DND-41 (cell line): ENCODE measurements at places on chromosomes 2 and 18.

- no peak for DNase-seq
- H3K36me3 ChIP-seq: 0 out of 2 replicates have a peak, but pooled peaks cover 3% of the 10 kb centered on the region
- no peak overlapping the region for H3K27ac ChIP-seq
Measured at GRCh38 chr2:20615466-20616241, 35.2 kb downstream of the HS1BP3 start.

GRCh38 chr2:199778655-199779054 lies 72.3 kb downstream of the FTCDNL1 start:
- H3K27me3 ChIP-seq: no peaks in the 10 kb centered on the region
- DNase-seq: no peak
- no peaks in the 10 kb centered on the region for H3K4me1 ChIP-seq
- H3K27ac ChIP-seq: no peak overlapping the region
- no peak overlapping the region for H3K4me3 ChIP-seq
- no peaks in the 10 kb centered on the region for H3K36me3 ChIP-seq

- no peak for DNase-seq
- no peak overlapping the region for H3K4me3 ChIP-seq
- H3K4me1 ChIP-seq: no peaks in the 10 kb centered on the region
- H3K27ac ChIP-seq: no peak overlapping the region
- no peaks in the 10 kb centered on the region for H3K36me3 ChIP-seq
Measured at GRCh38 chr2:217922101-217923006, 80.4 kb downstream of the TNS1 start.

DNA sequence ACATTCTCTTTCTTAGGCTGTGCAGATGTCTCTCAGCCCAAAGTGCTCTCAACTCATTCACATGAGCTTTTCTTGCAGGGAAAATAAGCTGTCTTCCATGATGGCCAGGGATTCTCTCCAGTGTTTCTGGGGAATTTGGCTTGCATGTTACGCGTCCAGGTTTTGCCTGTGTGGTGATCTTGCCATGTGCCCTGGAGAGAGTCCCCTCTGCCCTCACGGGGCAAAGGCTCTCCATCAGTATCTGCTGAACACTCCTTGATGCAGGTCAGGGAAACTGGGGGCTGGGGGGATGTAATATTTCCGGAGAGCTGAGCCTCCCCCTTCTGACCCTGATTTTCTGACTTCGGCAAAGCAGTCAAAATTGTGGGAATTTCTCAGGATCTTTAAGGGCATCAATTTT lies 87.6 kb downstream of the ACKR3 start:
- H3K27me3 ChIP-seq: peaks cover 13% of the 10 kb centered on the region
- H3K27ac ChIP-seq: no peak overlapping the region
- DNase-seq: no peak

- peaks cover 2% of the 10 kb centered on the region for H3K27me3 ChIP-seq
- H3K36me3 ChIP-seq: no peaks in the 10 kb centered on the region
- no peak overlapping the region for H3K27ac ChIP-seq
- H3K4me3 ChIP-seq: no peak overlapping the region
- no peak for DNase-seq
Measured at GRCh38 chr2:167944825-167945659, 302.4 kb downstream of the STK39 start.

- no peaks in the 10 kb centered on the region for H3K27me3 ChIP-seq
- DNase-seq: no peak
- no peak overlapping the region for H3K27ac ChIP-seq
- H3K4me3 ChIP-seq: no peak overlapping the region
- no peaks in the 10 kb centered on the region for H3K4me1 ChIP-seq
Measured at GRCh38 chr2:197273485-197273884, 37.1 kb downstream of the ANKRD44 start.

DNA sequence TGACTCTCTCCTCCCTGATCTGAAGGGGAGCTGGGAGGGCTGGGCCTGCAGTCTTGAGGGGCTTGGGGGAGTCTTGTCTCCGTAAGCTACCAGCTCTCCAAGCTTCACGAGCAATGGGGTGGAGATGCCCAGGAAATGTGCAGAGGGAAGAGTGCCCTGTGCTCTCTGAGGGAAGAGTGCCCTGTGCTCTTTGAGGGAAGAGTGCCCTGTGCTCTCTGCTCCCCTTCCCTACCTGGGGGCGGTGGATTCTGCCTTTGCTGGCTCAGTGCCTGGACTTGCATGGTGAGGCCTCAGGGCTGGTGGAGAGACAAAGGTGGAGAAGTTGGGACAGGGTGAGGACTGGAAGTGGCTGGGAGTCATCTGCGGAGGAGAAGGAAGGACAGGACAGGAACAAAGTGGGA lies 72.7 kb downstream of the TWIST2 start:
- H3K4me3 ChIP-seq: no peak overlapping the region
- H3K27ac ChIP-seq: no peak overlapping the region
- peaks cover 22% of the 10 kb centered on the region for H3K27me3 ChIP-seq
- no peaks in the 10 kb centered on the region for H3K4me1 ChIP-seq

- no peak for DNase-seq
- H3K4me3 ChIP-seq: no peak overlapping the region
- no peak overlapping the region for H3K27ac ChIP-seq
- H3K36me3 ChIP-seq: no peaks in the 10 kb centered on the region
- no peaks in the 10 kb centered on the region for H3K4me1 ChIP-seq
Measured at GRCh38 chr18:37508207-37508606, 57.4 kb downstream of the CELF4 start.

DNA sequence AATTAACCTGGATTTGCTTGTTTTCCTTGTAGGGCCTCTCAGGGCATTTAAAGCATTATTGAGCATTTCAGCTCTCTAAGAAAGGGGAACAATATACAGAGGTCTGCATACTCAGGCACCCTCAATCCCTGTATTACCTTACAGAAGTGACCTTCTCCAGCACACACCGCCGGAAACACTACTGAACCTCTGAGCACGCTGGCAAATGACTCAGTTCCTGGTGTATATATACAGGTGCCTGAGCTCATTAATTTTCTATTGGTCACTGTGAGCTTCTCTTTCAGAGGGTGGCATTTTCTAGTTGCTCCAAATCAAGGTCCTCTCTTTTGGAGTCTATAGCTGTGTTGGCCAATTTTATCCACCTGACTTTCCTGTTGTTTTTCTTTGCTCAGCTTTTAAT lies 85.2 kb upstream of the COPS8 start:
- no peak overlapping the region for H3K27ac ChIP-seq
- H3K4me3 ChIP-seq: no peak overlapping the region
- peaks cover 2% of the 10 kb centered on the region for H3K27me3 ChIP-seq
- H3K36me3 ChIP-seq: no peaks in the 10 kb centered on the region
- DNase-seq: no peak

GRCh38 chr2:197846128-197846527 lies 41.7 kb downstream of the PLCL1 start:
- no peak overlapping the region for H3K4me3 ChIP-seq
- peak overlapping the region; percentile 74; the same call in 1 of the 2 replicates for H3K27ac ChIP-seq
- peaks cover 69% of the 10 kb centered on the region for H3K4me1 ChIP-seq
- no peaks in the 10 kb centered on the region for H3K36me3 ChIP-seq
- DNase-seq: no peak

GRCh38 chr2:71578767-71579342 lies 125.5 kb downstream of the DYSF start:
- H3K36me3 ChIP-seq: no peaks in the 10 kb centered on the region
- H3K4me3 ChIP-seq: no peak overlapping the region
- no peak for DNase-seq
- H3K27me3 ChIP-seq: peaks cover 5% of the 10 kb centered on the region

GRCh38 chr18:6058941-6059340 lies 163.6 kb upstream of the TMEM200C start:
- no peaks in the 10 kb centered on the region for H3K27me3 ChIP-seq
- H3K36me3 ChIP-seq: no peaks in the 10 kb centered on the region
- no peak overlapping the region for H3K4me3 ChIP-seq
- H3K27ac ChIP-seq: no peak overlapping the region
- no peak for DNase-seq

DNA sequence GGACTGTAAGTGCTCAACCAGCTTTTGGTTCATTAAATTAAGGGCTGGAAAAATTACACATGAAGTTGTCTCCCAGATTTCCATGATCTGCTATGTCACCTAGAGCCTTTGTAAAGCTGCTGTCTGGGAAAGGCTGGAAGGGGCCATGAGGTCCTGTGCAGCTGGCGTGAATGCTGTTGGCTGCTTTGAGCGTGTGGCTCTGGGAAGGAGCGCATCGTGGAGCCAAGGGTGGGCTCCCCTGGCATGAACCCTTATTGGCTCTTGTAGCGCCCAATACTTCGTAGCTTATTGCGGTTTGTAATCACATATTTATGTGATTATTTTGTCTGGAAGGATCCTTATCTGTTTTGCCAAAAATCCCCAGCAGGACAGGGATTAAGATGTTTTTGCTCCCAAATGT lies 70.5 kb upstream of the LMAN1 start:
- H3K36me3 ChIP-seq: no peaks in the 10 kb centered on the region
- no peak overlapping the region for H3K27ac ChIP-seq
- no peak for DNase-seq

- H3K27me3 ChIP-seq: no peaks in the 10 kb centered on the region
- no peak for DNase-seq
- no peak overlapping the region for H3K27ac ChIP-seq
- no peaks in the 10 kb centered on the region for H3K4me1 ChIP-seq
Measured at GRCh38 chr18:54515149-54515548, 75.9 kb upstream of the DYNAP start.

GRCh38 chr2:239726631-239727181 lies 298.4 kb downstream of the NDUFA10 start:
- H3K27ac ChIP-seq: 0 out of 2 replicates have a peak overlapping the region, but pooled peaks have one; percentile 34
- no peak overlapping the region for H3K4me3 ChIP-seq
- DNase-seq: no peak
- no peaks in the 10 kb centered on the region for H3K4me1 ChIP-seq

DNA sequence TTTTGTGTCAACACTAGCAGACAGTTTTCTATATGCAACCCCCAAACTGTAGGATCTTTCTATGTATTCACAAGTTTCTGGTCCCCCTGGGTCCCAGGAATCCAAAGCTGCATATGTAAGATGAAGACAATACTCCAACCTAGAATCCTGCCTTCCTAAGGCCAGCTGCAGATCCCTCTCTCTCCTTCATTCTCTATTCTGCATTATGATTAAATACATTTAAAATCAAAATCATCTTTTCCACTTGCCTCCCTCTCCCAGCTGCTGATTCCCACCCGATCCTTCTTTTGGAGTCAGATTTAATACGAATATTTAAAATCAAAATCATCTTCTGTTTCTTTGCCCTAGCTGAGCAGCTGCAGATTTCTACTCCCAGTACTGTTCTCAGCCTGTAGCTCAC lies 783.0 kb upstream of the ZEB2 start:
- H3K27me3 ChIP-seq: no peaks in the 10 kb centered on the region
- no peak for DNase-seq
- no peak overlapping the region for H3K4me3 ChIP-seq
- no peak overlapping the region for H3K27ac ChIP-seq

- H3K4me1 ChIP-seq: no peaks in the 10 kb centered on the region
- H3K27ac ChIP-seq: no peak overlapping the region
- no peak for DNase-seq
- no peak overlapping the region for H3K4me3 ChIP-seq
- H3K27me3 ChIP-seq: peaks cover 3% of the 10 kb centered on the region
- no peaks in the 10 kb centered on the region for H3K36me3 ChIP-seq
Measured at GRCh38 chr18:64165906-64166305, 17.0 kb upstream of the LINC00305 start.

DNA sequence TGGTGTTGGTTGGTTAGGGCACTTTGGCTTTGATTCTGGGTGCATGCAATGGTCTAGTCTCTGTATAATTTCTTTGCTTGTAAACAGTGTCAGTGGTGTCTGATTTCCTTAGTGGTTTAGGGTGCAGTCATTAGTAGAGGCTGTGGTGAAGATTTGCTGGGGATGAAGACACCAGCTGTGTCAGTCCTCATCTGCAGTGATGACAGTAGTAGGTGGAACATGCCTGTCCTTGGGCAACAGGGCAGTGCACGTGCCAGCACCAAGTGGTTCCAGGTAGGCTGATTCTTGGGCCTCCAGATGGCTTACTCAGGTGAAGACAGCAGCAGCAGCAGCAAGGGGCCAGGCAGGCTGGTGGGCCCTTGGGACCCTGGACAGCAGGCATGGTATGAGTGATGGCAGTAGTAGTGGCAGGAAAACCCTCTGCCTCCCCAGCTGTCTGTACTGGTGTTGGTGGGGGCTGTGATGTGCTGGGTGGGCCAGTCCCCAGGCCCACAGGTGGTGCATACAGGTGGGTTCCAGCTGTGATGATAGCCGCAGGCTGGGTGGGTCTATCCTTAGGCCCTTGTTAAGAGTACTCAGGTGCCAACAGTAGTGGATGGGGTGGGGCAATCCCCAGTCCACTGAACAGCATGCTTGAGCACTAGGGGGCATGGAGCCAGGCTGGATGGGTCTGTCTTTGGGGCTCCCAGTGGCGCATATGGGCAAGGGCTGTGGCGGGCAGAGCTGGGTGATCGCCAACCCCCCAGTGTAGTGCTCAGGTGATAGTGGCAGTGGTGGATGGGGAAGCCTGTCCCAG lies 140.7 kb upstream of the THUMPD2 start:
- DNase-seq: peak; percentile 83
- H3K4me3 ChIP-seq: peak overlapping the region; percentile 52
- H3K27me3 ChIP-seq: no peaks in the 10 kb centered on the region
- peaks cover 92% of the 10 kb centered on the region for H3K4me1 ChIP-seq
- peak overlapping the region; percentile 98 for H3K27ac ChIP-seq
- H3K36me3 ChIP-seq: no peaks in the 10 kb centered on the region

DNA sequence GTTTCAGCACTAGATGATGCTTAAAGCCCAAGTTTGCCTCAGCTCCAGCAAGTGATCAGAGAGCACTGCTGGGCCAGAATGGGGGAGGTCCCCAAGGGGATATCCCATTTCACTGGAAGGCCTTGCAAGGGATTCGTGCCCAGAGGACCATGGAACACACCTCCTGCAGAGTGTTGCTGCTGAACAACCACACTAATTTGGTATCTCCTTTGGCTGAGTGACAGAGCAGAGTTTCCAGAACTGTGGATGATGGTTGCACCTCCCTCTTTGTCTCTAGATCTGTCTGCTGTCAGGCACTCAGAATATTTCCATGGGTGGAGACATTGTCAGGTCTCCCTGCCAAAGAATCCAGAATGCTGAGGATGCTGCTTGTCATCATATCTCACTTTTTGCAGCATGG lies 484.8 kb upstream of the NETO1 start:
- DNase-seq: no peak
- H3K36me3 ChIP-seq: no peaks in the 10 kb centered on the region
- no peak overlapping the region for H3K4me3 ChIP-seq
- no peaks in the 10 kb centered on the region for H3K27me3 ChIP-seq
- no peaks in the 10 kb centered on the region for H3K4me1 ChIP-seq
- H3K27ac ChIP-seq: no peak overlapping the region

DNA sequence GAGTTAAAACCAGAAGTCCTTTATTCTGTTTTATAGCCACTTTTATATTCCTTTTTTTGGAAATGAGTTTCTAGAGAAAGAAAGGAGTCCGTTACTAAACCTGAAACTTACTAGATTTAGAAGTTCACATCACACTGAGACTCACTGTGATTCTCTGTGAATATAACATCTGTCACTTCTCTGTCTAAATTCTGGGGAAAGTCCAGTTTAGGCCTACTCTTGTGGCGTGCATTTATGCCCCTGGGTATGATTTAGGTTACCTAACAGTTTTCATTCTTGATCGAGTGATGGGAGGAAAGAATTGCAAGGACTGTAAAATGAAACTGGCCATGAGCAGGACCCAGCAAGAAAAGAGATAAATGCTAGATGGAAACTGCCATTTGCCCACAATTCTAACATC lies 449.6 kb downstream of the SPAG16 start:
- H3K4me1 ChIP-seq: no peaks in the 10 kb centered on the region
- no peaks in the 10 kb centered on the region for H3K27me3 ChIP-seq
- H3K36me3 ChIP-seq: no peaks in the 10 kb centered on the region
- H3K4me3 ChIP-seq: no peak overlapping the region
- no peak overlapping the region for H3K27ac ChIP-seq

GRCh38 chr2:224729435-224729834 lies 13.3 kb upstream of the CCDC195 start:
- H3K27ac ChIP-seq: no peak overlapping the region
- no peaks in the 10 kb centered on the region for H3K36me3 ChIP-seq
- H3K4me1 ChIP-seq: no peaks in the 10 kb centered on the region
- DNase-seq: no peak
- no peaks in the 10 kb centered on the region for H3K27me3 ChIP-seq
